ENCODE measurements at places on chromosomes 4 and X. TPM values are rescaled to one million over a fixed set of nuclear protein-coding genes. Genes with fewer than 3 reads are reported as not detected.

VEGFC gene
- 15.0 TPM for total RNA-seq

GALNTL6 gene
- not detected for total RNA-seq

GABRB1 gene
- total RNA-seq = 10.7 TPM

SCRG1 gene
- total RNA-seq = 1.1 TPM

ANKRD50 gene
- 16.1 TPM for total RNA-seq

FAM241A gene
- 6.7 TPM for total RNA-seq

PRKX gene
- total RNA-seq = 3.8 TPM
